ENCODE measurements at places on chromosomes 1 and 21. TPM values are rescaled to one million over a fixed set of nuclear protein-coding genes. Genes with fewer than 3 reads are reported as not detected.

ADGRL4 gene
- 335 TPM for total RNA-seq

MANEAL gene
- 0.43 TPM for total RNA-seq

TFF2 gene
- not detected for total RNA-seq

ADGRL2 gene
- total RNA-seq = 19.4 TPM

LY9 gene
- total RNA-seq = not detected

PTGER3 gene
- 0.07 TPM for total RNA-seq

SERPINC1 gene
- not detected for total RNA-seq

OR2L3 gene
- total RNA-seq = not detected

PBXIP1 gene
- total RNA-seq = 41.5 TPM

ENAH gene
- 99.1 TPM for total RNA-seq
